Type B pancreatic cell (in vitro differentiated cells): ENCODE measurements at places on chromosomes 12 and 14. TPM values are rescaled to one million over a fixed set of nuclear protein-coding genes. Genes with fewer than 3 reads are reported as not detected.

Gene KRT7
- 125 and 293 TPM in 2 replicates for total RNA-seq

Gene PSME1
- total RNA-seq = 142 and 177 TPM in 2 replicates

Gene CAMKK2
- total RNA-seq = 33.9 and 34.4 TPM in 2 replicates

Gene CLMN
- total RNA-seq = 10.2 and 23.0 TPM in 2 replicates

Gene PTPN21
- total RNA-seq = 19.6 and 21.4 TPM in 2 replicates

Gene ALX1
- 2.4 and 7.0 TPM in 2 replicates for total RNA-seq

Gene ASIC1
- 5.5 and 18.1 TPM in 2 replicates for total RNA-seq

Gene TMEM179
- total RNA-seq = 5.6 and 9.0 TPM in 2 replicates

Gene CD4
- total RNA-seq = 0.64 and 0.65 TPM in 2 replicates

Gene MIPOL1
- total RNA-seq = 6.0 and 14.5 TPM in 2 replicates

Gene MYH6
- 0.24 and 0.50 TPM in 2 replicates for total RNA-seq

Gene EPS8
- 23.7 and 31.7 TPM in 2 replicates for total RNA-seq

Gene FSCB
- total RNA-seq = 0.12 TPM in 1 of 2 replicates, not detected in the other

Gene TCTN1
- total RNA-seq = 33.4 and 63.9 TPM in 2 replicates

Gene B3GNT4
- 0.53 and 0.86 TPM in 2 replicates for total RNA-seq

Gene CMAS
- total RNA-seq = 33.3 and 85.5 TPM in 2 replicates

Gene TSPAN11
- total RNA-seq = 9.5 and 52.3 TPM in 2 replicates

Gene CLEC14A
- total RNA-seq = 0.34 and 0.62 TPM in 2 replicates

Gene A2M
- total RNA-seq = 4.9 and 84.9 TPM in 2 replicates

Gene FOXA1
- total RNA-seq = 51.0 and 58.9 TPM in 2 replicates

Gene RAD9B
- total RNA-seq = 0.12 and 0.46 TPM in 2 replicates

Gene TTC6
- 3.0 and 4.6 TPM in 2 replicates for total RNA-seq

Gene SSPN
- total RNA-seq = 2.9 and 11.3 TPM in 2 replicates

Gene PEX5
- 50.2 and 71.8 TPM in 2 replicates for total RNA-seq

Gene IQSEC3
- 3.7 and 4.2 TPM in 2 replicates for total RNA-seq

Gene DNAH10
- 0.29 and 0.56 TPM in 2 replicates for total RNA-seq

Gene CRACR2A
- 1.9 and 2.7 TPM in 2 replicates for total RNA-seq

Gene ACOT6
- not detected in 2 replicates for total RNA-seq

Gene ACVRL1
- total RNA-seq = 0.46 and 0.95 TPM in 2 replicates

Gene TSPAN19
- total RNA-seq = 0.56 TPM in 1 of 2 replicates, not detected in the other

Gene REC8
- total RNA-seq = 84.2 and 221 TPM in 2 replicates

Gene SMCO3
- total RNA-seq = not detected in 2 replicates
